ENCODE measurements at places on chromosomes 2 and 18.

DNA sequence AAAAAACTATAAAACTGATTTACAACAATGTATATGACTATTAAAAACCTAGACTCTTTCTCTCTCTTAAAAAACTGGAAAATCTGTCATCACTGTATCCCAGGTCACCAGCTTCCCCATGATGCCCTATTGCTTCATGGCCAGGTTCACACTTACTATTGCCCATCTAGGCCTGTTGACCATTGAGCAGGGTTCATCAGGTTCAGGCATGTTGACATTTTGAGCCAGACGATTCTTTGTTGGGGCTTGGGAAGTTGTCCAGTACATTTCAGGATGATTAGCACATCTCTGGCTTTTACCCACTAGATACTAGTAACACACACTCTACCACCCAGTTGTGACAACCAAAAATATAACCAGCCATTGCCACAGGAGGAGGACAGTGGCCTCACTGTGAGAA, 26.9 kb upstream of the RAB27B start:
- DNase-seq, result no peak

GRCh38 chr2:39870871-39871270, 91.8 kb upstream of the THUMPD2 start:
- no peak for DNase-seq

GRCh38 chr2:101428422-101429176, 41.3 kb upstream of the CREG2 start:
- DNase-seq, result no peak

DNA sequence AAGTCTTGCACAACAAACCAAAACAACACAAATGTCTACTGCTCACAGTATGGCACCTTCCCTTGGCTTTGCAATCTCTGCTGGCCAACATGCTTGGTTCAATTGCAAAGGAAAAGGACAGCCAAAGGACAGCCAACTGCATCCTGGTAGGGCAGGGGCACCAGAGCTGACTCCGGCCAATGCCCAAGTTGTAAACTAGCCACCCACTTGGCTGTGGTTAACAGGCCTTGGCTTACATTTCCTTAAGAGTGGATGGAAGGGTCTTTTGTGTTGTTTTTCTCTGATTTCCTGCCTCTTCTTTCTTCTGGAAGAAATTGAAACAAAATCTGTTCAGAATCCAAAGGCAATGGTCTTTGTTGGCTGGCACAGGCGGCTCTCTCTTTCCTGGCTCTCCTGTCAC, 119.1 kb upstream of the TRIB2 start:
- DNase-seq, result no peak

- peak; percentile 66 for DNase-seq
These were observed 35.4 kb downstream of the PSD4 start for GRCh38 chr2:113209011-113209645.

DNA sequence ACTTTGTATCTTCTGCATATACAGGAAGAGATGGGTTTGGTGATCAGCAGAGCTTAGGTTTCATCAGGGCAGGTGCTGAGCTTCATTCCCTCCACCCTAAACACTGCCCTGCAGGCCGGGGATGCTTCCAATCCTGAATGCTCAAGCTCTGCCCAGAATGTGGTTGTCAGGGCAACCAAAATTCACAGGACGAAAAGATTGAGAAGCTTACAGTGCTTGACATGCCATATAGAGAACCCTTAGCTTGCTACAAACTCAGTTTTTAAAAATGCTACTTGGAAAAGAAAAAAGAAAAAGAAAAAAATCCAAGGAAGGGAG, 65.6 kb downstream of the SH3RF3 start:
- DNase-seq, result no peak

DNA sequence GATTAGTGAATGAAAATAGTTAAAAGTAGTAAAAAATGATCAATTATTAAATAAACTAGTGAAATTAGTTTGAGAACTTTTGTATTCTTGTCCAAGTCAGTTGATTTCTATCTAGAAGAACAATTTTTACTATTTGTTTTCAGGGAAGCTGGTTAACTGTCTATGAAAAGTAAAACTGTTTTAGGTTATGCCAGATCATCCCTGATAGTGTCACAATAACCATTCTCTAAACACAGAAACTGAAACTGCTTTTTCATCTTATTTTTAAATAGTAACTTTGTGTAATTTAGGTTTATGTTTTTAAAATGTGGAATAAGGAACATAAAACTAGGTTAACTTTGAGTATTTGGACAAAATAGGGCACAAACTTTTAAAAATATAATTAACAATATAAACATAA, 1087.2 kb downstream of the DPP10 start:
- DNase-seq, result no peak

Measured in AG09319 (cell line).